Left kidney (tissue), 8 donors: ENCODE measurements at places on chromosomes 11 and 22. TPM values are rescaled to one million over a fixed set of nuclear protein-coding genes. Genes with fewer than 3 reads are reported as not detected.

RIMBP3B gene
- not detected for polyA plus RNA-seq

DNA sequence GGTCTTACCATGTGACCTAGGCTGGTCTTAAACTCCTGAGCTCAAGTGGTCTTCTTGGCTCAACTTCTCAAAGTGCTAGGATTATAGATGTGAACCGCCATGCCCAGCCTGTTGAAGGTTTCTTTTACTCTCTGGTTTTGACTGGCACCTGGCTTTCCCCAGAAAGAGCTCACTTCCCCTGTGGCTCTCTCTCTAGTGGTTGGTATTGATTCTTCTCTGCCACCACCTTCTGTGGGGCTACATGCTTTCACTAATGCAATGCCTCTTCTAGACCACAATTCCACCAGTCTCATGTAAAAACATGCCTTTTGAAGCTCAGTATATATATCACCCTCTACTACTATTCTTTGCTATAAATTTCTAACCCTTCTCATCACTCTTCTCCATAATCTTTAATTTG lies 67.2 kb downstream of the CCDC83 start:
- no peak for DNase-seq

GRCh38 chr22:25490896-25491295 lies 73.6 kb upstream of the GRK3 start:
- no peak for DNase-seq

GRCh38 chr22:38959590-38959989 lies 2.2 kb downstream of the APOBEC3A start:
- no peak for DNase-seq

TRIM51 gene
- not detected for polyA plus RNA-seq

APOA4 gene
- polyA plus RNA-seq: not detected

SAA1 gene
- polyA plus RNA-seq: not detected

CCDC83 gene
- polyA plus RNA-seq: 0.12 TPM

LGALS1 gene
- polyA plus RNA-seq: 326 TPM

DNA sequence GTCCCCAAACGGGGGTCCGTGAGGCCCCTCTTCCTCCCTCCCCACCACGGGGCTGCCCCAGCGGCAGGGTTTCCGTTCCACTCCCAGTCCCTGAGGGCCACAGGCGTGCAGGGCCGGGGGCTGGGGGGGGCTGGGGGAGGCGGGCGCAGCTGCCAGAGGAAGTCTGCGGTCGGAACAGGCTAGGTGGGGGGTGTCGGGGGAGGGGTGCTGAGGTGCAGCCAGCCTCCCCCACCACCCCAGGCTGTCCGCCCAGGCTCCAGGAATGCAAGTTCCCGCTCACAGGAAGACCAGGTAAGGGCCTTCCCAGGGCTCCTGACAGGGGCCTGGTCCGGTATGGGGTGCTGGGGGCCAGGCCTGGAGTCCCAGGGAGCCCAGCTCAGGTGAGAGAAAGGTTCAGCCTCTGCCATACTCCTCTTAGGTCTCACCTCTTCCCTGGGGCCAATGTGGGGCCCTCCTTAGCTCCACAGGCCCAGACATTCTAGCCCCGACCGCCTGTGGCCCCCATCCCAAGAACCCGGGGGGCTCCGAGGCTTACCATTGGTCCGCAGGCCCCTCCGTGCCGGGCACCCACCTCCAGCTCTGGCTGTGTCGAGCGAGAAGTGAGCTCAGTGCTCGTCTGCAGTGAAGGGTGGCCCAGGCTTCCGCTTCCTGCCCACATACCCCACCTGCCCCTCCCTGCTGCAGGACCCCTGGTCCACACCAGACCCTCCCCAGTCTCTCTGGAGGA lies at the start of gene PTPRCAP:
TSS of gene PTPRCAP (minus strand) at position 601 of the 727 bp plus-strand sequence. CDS start at position 538, 63 bp downstream.
- no peak for DNase-seq

DNA sequence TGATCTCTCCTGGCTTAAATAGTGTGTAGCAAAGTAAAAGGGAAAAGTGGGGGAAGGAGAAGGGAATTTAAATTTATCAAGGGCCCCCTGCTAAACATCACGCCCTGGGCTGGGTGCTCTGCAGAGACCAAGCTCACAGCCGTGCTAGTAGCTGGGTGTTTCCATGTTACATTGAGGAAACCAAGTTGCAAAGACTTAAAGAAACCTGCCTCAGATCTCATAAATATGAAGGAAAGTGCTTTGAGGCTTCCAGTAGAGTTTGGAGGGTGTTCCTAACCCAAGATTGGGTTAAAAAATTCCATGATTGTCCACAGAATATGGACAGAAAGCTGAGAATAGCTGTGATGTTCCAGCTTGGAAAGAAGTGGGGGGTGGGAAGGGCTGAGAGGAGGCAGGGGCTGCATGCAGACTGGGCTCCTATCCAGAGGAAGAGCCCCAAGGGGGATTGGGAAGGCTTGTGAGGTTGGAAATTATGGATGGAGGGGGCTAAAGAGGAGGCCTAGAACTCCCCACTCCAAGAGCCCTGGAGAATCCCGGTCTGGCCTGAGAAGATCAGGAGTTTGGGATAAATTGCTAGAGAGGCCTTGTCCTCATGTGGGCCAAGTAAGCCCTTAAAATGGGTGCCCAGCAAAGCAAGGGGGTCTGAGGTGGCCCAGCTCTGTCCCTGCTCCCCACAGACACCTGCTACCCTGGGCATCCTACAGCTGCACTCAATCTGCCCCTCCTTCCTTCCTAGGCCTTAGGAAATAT lies 25.0 kb upstream of the OAF start:
- no peak for DNase-seq

DNA sequence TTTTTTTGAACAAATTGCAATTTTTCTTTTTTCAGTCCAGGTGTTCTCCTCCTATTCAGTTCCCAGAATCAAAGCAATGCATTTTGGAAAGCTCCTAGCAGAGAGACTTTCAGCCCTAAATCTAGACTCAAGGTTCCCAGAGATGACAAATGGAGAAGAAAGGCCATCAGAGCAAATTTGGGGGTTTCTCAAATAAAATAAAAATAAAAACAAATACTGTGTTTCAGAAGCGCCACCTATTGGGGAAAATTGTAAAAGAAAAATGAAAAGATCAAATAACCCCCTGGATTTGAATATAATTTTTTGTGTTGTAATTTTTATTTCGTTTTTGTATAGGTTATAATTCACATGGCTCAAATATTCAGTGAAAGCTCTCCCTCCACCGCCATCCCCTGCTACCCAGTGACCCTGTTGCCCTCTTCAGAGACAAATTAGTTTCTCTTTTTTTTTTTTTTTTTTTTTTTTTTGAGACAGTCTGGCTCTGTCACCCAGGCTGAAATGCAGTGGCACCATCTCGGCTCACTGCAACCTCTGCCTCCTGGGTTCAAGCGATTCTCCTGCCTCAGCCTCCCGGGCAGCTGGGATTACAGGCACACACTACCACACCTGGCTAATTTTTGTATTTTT lies 6.2 kb upstream of the UBE4A start:
- peak; percentile 15 for DNase-seq

- no peak for DNase-seq
Observed at GRCh38 chr11:103584021-103584420, 452.4 kb upstream of the DDI1 start.

GRCh38 chr22:47996446-47996857 lies 1234.0 kb downstream of the TBC1D22A start:
- DNase-seq: no peak
